ENCODE measurements at places on chromosomes 4 and X.

GRCh38 chrX:21963731-21964405 is 23.4 kb downstream of the SMS start:
- DNase-seq, result no peak

GRCh38 chrX:109347632-109348031 is 134.3 kb downstream of the GUCY2F start:
- DNase-seq, result no peak

DNA sequence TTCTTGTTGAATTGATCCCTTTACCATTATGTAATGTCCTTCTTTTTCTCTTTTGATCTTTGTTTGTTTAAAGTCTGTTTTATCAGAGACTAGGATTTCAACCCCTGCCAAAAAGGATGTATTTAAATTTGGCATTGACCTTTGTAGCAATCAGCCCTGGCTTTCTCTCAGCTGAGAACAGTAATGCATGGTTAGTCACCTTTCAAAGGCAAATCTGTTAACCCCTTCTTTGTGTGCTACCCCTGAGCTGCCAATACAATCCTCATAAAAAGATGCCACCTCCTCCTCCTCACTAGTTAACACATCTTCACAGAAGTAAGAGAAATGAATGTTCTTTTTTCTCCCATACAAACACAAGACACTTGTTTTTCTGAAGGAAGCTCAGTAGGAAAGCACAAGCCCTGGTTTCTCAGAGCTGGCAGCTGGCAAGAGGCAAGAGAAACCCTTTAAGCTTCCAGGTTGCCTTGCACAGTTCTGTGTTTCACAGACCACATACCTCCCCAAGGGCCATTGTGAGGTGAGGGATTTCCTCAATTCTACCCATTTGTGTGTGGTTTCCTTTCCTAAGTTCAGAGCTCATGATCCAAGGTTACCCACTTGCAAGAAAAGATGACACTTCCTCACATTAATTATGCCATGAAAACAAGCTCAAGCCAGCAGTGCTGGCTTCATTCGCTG is 122.6 kb downstream of the RCHY1 start:
- DNase-seq, result no peak

DNA sequence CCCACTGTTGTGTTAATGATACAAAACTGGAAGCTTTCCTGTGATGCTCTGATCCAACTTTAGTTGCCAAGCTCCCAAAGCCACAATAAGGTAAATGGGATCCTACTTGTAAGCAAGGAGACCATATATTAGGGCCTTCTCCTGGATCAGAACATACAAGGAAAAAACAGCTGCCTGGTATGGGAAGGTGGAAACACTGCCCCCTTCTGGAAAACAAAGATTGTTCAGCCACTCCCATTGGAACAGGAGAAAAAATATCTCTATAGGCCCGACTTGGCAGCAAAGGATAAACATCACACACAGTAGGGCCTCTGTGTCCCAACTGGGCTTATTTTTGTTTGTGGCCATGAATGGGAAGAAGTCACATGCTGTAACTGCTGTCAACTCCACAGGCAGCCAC is 166.5 kb downstream of the TBX22 start:
- DNase-seq, result no peak

- DNase-seq, result no peak
These were observed 34.2 kb downstream of the TENM3 start for GRCh38 chr4:182277377-182277776.

DNA sequence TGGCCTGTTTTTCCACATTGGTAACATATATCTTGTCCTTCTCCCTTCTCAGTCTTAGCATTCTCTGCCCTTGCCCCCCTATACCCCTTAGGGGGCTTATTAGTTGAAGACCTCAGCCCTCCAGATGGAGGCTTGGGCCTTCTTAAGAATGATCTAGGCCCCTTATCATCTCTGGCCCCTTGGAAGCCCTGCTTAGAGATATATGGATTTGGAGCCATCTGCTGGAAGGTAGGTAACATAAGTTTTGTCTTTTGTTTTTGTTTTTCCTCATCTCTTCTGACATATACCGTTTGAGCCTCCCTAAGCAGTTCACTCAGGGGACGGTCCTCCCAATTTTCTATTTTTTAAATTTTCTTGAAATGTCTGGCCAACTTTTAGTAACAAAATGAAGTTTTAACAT is 48.3 kb upstream of the NAP1L2 start:
- no peak for DNase-seq

GRCh38 chrX:56289449-56289848 is 57.3 kb downstream of the KLF8 start:
- DNase-seq, result no peak

DNA sequence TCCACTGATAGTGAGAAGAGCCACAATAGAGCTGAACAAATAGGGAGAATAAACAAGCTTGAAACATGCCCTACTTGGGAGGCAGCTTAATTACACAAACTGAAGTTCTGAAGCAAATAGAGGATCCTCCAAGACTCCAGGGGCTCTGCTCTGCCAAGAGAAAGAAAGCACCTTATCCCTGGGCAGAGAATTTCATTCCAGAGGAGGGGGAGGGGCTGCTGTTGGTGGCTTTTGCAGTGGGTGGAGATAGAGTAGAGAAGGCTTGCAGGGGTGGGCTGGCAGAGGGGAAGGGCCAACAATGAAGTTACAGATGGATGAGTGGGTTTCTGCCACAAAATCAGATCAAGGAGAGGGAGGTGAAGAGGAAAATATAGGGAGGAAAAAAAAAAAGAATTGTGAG is 1.0 kb upstream of the LPAR4 start:
- no peak for DNase-seq

GRCh38 chrX:42096265-42096920 is 173.0 kb upstream of the CASK start:
- DNase-seq, result no peak

DNA sequence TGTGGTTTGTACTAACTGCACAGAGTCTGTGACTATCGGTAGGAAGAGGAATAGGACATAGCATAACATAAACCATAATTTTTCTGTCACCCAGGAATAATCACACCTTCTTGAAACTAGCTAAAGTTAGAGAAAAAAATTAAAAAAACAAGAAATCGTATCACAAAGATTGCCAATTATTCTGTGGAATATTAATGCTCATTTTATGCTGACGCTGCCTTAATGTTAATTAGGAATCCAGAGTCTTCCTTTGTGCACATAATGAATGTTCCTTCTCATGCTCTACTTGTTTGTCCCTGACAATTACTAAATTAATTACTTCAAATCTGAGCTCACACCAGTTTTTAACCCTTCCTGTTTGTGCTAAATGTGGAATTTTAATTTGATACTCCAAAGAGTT is 772.7 kb upstream of the EPHA5 start:
- no peak for DNase-seq

DNA sequence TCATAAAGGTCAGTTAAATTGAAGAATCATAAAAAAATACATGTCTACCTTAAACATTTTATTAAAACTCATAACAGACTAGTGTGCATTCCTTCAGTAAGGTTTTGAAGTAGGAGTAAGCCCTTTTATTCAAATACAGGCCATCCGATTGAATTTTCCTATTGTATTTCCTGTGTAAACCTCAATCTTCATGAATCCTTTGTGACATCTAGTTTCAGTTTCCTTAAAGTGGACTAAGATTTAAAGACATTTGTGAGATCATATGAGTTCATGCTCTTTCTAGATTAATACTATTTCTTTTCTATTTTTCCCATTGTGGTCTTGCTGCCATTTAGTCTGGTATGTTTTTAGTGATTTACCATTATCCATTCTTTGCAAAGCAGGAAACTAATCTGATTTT is 644.7 kb upstream of the BOD1L1 start:
- no peak for DNase-seq

DNA sequence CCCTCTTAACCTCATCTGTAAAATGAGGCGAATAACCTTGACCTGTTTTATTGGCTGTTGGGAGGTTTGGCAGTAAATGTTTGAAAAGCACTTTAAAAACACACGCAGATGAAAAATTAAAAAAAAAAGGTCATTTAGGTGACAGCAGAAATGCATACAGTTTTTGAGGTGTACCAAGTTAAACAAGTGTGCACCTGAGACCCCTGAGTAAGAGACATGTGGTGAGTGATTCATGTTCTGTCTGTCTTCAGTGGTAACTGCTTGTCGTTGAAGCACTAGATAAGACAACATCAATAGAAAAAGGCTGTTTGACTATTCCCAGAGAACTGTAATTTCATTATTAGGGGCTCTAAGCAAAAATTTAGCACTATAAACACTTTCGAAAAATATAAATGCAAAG is 608.4 kb upstream of the PITX2 start:
- DNase-seq, result no peak

GRCh38 chrX:56986138-56986537 is 9.2 kb downstream of the SPIN3 start:
- DNase-seq, result no peak

DNA sequence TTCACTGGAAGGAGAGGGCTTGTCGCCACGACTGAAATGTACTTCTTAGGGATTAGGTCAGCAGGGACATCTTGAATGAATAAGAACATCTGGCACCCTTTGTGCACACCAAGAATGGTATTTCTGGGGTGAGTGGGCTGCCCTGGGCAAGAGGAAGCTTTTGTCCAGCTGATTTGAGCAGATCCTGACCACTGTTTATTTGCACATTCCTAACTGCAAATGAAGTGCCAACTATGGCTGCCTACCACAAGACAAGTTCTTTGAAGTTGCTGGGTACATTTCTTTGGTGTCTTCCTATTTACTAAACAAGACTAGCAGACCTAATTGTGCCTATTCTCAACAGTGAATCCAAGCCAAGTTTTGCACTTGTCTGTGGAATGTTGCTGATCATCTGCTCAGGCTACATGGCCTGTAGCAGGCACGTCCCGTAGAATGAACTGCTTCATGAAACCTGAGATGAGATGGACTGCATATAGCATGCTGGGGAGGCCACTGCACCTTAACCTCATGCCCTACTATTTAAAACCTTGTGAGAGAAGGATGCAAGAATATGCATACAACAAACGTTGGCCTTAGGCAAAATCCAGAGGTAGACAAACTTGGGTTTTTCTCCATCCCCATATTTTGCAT is 45.0 kb downstream of the PIR start:
- DNase-seq, result no peak

GRCh38 chr4:41475402-41475801 is 62.6 kb upstream of the LIMCH1 start:
- DNase-seq, result no peak

- DNase-seq, result no peak
These were observed 229.4 kb upstream of the GALNTL6 start for GRCh38 chr4:171583790-171584189.

DNA sequence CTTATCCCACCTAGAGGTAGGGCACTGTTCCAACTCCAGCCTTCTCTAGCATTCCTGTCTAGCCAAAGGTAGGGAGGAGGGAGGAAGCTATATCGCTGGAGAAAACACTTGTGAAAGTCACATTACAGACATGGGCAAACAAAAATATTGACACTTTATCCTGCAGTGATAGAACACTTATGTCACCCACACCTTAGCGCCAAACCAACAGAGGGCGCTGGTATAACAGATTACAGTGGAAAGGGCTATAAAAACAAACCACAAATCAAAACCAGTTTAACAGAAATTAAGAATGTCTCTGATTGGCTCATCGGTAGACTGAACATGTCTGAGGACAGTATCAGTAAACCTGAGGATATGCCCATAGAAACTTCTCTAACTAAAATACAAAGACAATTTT is 451.3 kb downstream of the TLL1 start:
- DNase-seq, result no peak

- DNase-seq, result no peak
These were observed 132.8 kb upstream of the KLF3 start for GRCh38 chr4:38531141-38531727.

- DNase-seq, result no peak
These were observed 13.2 kb upstream of the PCDH18 start for GRCh38 chr4:137545461-137545861.

DNA sequence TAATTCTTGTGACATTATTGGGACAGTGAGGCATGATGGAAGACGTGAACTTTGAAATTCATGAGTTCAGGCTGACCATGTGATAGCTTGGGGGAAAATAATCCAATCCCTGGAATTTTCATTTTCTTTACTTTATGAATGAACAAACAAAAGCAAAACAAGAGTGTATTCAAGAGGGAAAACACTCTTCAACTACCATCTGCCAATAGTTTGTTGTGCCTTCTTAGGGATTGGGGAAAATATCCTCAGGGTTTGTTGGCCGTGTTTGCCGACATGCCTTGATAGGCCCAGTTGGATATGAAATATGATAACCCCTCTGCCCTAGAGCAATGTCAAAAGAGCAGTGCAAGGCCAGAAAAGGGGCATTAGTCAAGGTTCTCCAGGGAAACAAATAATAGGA is 80.8 kb upstream of the CLNK start:
- DNase-seq, result no peak

GRCh38 chr4:5730993-5731990 is 20.3 kb downstream of the EVC start:
- DNase-seq, result no peak

- no peak for DNase-seq
These were observed 11.2 kb downstream of the IDS start for GRCh38 chrX:149493567-149494562.

- no peak for DNase-seq
These were observed 135.0 kb downstream of the RAB28 start for GRCh38 chr4:13349096-13349495.

GRCh38 chr4:7637139-7637538 is 202.4 kb upstream of the PSAPL1 start:
- no peak for DNase-seq

DNA sequence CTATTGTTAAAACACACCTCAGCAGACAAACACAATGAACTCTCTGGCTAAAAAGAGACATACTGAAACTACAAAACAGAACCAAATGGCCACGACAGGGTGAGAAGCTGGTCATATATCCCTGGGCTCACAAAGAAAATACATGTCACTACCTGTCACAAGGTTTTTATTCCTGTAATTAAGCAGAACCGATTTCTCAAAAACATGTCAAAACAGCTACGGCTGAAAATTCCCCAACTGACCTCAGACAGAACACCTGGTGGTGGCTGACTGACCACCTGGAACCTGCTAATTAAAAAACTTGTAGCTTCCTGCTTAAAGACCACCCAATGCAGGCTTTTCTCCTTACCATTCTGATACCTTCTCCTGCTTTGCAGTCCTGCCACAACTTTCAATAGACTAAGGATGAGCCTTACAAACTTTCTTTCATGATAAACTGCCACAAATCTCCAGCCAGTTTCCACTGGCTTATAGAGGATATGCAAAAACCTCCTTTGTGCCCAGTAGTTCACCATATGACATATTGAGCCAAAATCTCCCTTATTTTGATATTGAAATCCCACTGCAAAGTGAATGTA is 571.9 kb downstream of the SPOCK3 start:
- DNase-seq, result no peak

DNA sequence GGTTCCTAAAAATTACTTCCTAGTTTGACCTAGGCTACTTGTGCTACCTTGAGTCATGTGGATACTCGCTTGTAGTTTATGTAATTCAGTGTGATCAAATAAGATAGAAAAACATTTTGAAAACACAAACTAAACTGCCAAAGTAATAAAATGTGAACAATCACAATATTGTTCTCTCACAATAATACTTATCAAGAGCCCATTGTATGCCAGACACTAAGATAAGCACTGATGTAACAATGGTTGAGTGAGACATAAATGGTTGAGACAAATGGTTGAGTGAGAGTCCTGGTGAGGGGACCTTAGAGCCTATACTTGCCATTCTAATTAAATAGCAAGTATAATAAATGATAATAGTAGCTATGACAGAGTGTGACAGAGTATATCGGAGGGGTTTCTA is 41.7 kb downstream of the RFC1 start:
- no peak for DNase-seq

All from bone marrow (tissue), 2 donors.